Nephron progenitor cell (in vitro differentiated cells): ENCODE measurements at places on chromosomes 4 and X.

GRCh38 chrX:13829983-13830382, 13.1 kb upstream of the GPM6B start:
- DNase-seq, result no peak

DNA sequence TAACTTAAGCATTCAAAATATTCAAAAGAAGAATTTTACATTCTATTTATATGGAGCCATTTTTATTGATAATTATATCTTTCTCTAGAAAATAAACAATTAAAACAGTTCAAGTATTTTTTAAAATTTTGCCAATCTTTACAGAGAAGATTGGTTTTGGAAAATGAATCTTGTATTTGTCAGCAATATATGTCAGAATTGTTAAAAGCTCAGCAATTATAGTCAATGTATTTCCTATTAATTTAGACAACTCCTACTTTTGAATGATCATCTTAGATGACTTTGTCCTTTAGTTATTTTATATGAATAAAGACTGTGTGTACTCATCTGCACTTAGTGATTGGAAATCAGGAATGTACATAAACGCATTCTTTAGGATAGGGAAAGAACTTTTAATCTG, 223.9 kb upstream of the MAD2L1 start:
- DNase-seq, result no peak

- DNase-seq, result no peak
Measured at GRCh38 chr4:7419961-7420660, 14.6 kb downstream of the PSAPL1 start.

DNA sequence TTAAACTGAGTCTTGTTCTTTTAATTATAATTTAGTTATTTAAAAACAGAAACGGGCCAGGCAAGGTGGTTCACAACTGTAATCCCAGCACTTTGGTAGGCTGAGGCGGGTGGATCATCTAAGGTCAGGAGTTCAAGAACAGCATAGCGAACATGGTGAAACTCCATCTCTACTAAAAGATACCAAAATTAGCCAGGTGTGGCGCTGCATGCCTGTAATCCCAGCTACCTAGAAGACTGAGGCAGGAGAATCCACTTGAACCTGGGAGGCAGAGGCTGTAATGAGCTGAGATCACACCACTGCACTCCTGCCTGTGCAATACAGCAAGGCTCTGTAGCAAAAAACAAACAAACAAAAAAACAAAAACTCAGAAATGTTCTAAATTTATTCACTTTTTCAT, 852.9 kb downstream of the TECRL start:
- no peak for DNase-seq

DNA sequence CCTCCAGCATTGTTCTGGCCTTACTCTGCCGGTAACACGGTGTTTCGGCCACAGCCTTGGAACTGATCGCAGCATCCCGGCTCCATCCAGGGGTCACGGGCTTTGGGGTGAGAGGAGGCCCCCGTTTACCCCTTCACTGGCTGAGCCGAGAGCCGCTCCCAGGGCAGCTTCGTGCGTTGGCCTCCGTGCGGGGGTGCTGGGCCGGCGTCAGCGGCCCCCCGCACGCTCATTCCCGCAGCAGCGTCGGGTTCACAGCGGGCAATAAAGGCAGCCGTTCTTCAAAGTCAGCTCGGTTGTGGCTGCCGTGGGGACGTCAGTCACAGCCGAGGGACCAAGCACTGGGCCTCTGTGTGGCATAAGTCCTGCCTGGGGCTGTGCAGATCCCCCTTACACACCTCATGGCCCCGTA, 25.3 kb upstream of the PLCXD1 start:
- no peak for DNase-seq

DNA sequence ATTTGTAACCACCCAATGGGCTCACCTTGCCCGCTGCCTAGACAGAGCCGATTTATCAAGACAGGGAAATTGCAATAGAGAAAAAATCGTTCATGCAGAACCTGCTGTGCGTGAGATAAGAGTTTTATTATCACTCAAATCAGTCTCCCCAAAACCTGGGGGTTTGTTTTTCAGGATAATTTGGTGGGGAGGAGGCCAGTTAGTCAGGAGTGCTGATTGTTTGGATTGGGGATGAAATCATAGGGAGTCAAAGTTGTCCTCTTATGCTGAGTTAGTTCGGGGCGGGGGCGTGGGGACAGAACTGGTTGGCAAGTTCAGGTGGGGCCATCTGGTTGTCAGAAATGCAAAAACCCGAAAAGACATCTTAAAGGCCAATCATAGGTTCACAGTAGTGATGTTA, 203.0 kb downstream of the MAB21L2 start:
- no peak for DNase-seq

DNA sequence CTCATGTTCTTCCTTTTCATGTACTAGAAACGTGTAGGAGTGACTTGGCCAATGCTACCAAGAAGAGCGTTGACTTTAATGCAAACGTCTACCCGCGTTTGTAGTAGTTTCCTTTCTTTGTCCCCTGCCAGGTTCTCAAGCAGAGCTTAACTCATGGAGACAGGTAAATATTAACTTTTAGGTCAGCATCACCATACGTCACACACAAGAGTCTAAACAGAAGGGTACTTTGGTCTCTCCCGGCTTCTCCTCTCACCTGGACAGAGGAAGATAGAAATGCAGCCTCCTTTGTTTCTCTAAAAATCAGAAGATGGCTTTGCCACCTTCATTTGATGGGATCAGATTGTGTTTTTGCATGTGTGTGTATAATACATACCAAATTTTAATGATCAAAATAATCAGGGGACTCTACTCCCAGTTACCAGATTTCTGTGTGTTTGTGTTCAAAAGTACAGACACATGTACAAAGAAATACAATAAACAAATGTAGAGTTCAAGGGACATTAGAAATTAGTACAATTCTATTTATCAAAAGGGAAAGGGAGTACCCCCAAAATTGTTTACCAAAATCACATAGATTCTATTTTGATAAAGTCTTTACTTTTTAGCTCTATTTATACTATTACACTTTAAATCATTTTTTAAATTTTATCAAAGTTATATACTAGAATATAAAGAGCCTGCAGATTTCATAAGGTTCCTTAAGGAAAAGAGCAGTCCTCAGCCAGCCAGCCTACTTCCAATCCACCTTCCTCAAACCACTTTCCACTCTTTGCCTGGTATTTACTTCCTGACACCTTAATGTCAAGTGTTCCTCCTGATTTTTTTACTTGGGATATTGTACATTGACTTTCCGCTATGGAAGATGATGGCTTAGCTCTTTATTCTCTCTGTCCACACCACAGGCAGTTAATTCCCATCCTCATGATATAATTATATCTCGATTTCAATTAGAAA, 195.5 kb downstream of the RELL1 start:
- DNase-seq, result no peak

GRCh38 chr4:914531-914930, 17.6 kb downstream of the GAK start:
- no peak for DNase-seq
